ENCODE measurements at places on chromosomes 11 and 22. TPM values are rescaled to one million over a fixed set of nuclear protein-coding genes. Genes with fewer than 3 reads are reported as not detected.
A peak's percentile ranks its signal among the peaks of the same experiment; 100 is the strongest.

The SLC6A5 gene
- not detected for total RNA-seq

DNA sequence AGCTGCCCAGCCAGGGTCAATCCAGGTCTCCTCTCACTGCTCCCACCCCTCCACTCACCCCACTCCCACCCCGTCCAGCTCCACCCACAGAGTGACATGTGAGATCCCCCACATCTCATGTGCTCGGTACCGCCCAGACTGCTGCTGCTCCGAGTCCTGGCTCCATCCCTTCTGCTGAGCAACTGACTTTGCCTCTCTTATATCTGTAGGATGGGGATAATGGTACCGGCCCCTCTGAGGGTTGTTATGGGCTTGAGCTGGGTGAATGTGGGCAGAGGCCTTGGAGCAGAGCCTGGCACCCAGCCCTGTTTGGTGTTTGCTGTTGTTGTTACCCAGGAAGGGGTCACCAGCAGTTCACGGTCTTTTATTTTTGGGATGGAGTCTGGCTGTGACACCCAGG is 77.0 kb downstream of the ST3GAL4 start:
- no peak for DNase-seq

The TRPM5 gene
- 3.8 TPM for total RNA-seq

DNA sequence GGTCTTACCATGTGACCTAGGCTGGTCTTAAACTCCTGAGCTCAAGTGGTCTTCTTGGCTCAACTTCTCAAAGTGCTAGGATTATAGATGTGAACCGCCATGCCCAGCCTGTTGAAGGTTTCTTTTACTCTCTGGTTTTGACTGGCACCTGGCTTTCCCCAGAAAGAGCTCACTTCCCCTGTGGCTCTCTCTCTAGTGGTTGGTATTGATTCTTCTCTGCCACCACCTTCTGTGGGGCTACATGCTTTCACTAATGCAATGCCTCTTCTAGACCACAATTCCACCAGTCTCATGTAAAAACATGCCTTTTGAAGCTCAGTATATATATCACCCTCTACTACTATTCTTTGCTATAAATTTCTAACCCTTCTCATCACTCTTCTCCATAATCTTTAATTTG is 67.2 kb downstream of the CCDC83 start:
- DNase-seq: no peak

The TEX54 gene
- total RNA-seq: not detected

DNA sequence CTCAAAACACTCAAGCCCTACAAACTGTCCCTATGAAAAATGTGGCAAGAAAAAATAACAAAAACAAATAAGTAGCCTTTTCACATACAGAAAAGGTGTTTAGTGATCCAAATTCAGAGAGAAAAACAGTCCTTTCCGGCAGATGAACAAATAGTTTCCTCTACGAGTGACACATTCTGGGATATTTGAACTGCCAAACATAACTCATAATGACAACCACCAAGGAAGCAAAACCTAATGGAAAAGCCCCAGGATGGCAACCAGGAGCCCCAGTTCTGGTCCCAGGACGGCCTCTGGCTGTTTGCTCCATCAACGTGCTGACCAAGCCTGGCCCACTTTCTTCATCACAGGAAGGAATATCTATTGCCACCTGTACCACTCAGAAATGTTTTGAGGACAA is 6.0 kb downstream of the PACSIN2 start:
- no peak for DNase-seq

The CRYBB1 gene
- total RNA-seq: not detected

The BRD1 gene
- total RNA-seq: 34.9 TPM

- no peak for DNase-seq
Observed at GRCh38 chr11:123054301-123055065, 7.5 kb downstream of the HSPA8 start.

GRCh38 chr22:27129266-27129665 is 471.9 kb downstream of the MIAT start:
- DNase-seq: no peak

DNA sequence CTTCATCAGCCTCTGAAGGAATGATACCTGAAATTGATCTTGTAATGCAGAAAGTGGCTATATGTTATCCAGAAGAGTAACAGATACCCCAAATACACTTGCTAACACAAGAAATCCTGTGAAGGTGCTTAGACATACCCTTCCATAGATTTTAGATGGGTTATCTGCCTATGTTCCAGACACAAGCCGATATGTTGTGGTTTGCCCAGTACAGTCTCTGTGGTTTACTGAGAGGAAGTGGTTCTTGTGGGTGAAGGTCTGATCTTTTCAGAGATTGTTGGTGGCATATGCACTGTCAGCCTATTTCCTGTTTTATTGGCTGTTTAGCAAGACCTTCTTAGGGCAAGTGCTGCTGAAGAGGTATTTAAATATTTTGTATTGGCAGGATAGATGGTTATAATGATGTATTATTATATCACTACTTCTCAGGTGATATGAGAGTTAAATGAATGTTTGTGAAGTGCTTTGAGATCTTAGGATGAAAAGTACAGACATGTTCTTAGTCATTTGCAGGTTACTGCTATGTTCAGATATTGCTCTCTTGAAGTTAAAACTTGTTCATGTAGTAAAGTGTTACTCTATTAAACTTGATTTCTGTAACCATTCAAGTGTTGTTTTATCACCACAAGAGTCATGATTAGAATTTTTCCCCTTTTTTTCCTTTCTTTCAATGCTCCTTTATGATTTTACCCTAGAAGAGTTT is 8.2 kb downstream of the ARHGEF12 start:
- no peak for DNase-seq

- DNase-seq: peak; percentile 69
Observed at GRCh38 chr11:67665541-67666302, 8.7 kb downstream of the ALDH3B2 start.

The PATE2 gene
- total RNA-seq: not detected

The LIF gene
- 11.7 TPM for total RNA-seq

The MPPED2 gene
- total RNA-seq: not detected

The TNNI2 gene
- total RNA-seq: 0.92 TPM

All from left colon (tissue), 2 donors.